ENCODE measurements at places on chromosomes 1 and 21.
A peak's percentile ranks its signal among the peaks of the same experiment; 100 is the strongest.

- peak; percentile 23 for DNase-seq
These were observed 1.1 kb downstream of the ERO1B start for GRCh38 chr1:236280438-236281197.

DNA sequence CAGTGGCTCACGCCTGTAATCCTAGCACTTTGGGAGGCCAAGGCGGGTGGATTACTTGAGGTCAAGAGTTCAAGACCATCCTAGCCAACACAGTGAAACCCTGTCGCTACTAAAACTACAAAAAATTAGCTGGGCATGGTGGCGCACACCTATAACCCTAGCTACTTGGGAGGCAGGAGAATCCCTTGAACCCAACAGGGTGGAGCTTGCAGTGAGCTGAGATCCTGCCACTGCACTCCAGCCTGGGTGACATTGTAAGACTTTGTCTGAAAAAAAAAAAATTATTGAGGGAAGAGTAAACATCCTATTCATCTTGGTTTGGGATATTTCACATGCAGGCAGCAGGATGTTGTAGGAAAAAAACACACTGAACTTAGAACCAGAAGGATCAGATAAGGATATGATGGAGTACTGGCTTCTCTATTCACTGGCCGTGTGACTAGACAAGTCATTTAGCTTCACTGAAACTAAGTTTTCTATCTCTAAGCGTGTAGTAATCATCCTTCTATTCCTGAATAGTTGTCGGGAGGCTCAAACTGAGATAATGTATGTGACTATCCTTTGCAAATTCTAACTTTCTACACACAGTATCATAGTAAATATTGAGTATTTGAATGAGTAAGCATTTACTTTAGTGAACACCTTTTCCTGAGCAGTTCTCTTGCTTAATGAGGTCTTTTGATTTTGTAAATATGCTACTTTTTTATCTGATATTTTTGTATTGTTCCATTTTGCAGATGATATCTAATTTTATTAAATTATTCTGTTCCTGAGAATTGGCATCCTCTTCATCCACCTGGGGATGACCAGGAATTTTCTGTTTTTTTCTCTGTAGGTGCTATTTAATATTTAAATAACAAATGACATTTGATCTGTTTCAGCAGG, 18.2 kb downstream of the CAP1 start:
- no peak for DNase-seq

- DNase-seq = no peak
These were observed 46.3 kb downstream of the CASQ2 start for GRCh38 chr1:115722221-115722620.

DNA sequence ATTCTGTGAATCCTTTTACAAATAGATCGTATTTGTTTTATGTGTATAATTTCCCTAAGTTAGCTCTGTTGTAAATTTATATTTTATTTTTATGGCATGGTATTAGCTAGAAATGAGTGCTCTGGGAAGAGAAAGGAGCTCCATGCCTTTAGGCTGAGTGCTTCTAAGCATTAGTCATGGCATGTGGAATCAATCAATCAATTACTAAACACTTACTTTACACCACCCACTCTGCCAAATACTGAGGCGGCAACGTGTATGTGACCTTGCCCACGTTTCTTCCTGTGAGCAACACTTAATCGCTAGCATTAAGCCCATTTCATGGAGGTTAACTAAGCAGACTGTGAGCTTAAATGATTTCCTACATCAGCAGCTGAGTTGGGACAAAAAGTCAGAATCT, 7.2 kb upstream of the BECN2 start:
- DNase-seq = no peak

DNA sequence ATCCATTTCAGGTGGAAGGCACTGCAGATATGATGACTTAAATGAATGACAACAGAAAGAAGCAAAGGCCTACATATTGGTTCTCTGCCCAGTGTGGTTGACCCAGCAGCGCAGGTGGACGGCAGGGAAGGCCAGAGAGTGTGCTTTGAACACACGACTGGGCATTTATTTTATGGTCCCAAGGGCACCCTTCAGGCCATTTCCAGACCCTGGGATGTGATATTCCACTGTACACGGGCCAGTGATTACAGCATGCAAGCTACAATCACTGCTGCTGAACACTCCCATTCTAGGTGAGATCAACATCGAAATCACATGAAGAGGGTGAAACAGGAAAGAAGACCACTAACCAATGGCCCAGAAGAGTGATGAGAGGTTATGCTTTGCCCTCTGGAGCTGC, 33.8 kb downstream of the PCNX2 start:
- no peak for DNase-seq

DNA sequence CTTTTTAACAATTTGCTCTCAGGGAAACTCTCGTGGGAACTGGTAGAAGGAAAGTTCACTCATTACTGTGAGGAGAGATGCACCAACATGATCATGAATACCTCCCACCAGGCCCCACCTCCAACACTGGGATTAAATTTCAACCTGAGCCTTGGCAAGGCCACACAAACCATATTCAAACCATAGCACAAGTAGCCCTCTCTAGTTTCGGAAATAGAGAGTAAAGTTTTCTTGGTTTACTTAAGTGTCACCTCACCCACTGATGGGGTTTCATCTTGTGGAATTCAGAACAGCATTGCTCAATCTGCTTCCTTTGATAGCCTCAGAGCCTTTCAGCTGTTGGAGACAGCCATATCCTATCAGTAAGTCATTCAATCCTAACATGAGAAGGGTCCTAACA, 25.5 kb upstream of the CCSAP start:
- no peak for DNase-seq

GRCh38 chr1:31977385-31978131, 36.1 kb upstream of the KHDRBS1 start:
- no peak for DNase-seq

GRCh38 chr1:19819701-19820100, 4.6 kb upstream of the RNF186 start:
- DNase-seq = no peak

GRCh38 chr1:116853680-116854402, 55.9 kb upstream of the PTGFRN start:
- DNase-seq = no peak

DNA sequence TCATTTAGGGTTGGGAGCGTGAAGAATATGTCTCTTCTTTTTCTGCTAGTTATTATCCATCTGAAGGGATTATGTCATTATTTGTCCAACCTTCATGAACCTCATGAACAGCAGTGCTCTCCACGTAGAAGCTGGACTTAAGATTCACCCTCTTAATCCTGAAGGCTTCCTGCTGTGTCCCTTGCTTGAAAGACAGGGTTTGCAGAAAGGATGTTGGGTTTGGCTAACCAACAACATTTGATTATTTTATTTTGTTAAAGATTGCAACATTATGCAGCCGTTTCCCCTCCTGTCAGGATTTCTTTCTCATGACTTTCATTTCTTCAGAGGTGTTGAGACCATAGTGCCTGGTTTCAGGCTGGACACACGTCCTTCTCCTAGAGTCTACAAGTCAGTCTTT, 75.2 kb downstream of the NGF start:
- no peak for DNase-seq

DNA sequence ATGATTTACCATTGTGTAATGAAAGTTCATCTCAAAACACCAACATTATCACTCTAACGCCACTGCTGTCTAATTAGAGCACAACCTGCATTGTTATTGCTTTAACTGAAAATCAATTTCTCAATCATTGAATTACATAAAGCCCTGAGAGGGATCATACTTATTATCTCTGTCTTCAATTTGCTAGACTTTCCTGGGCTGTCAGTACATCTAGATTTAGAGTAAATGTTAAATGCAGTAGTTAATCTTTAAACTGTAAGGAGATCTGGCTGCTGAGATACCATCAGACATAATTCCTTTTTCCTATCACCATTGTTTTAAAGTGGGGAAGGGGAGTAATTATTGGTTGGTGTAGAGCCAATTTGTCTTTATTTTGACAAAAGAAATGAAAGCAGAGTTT, 1995.1 kb downstream of the MRPL39 start:
- no peak for DNase-seq

DNA sequence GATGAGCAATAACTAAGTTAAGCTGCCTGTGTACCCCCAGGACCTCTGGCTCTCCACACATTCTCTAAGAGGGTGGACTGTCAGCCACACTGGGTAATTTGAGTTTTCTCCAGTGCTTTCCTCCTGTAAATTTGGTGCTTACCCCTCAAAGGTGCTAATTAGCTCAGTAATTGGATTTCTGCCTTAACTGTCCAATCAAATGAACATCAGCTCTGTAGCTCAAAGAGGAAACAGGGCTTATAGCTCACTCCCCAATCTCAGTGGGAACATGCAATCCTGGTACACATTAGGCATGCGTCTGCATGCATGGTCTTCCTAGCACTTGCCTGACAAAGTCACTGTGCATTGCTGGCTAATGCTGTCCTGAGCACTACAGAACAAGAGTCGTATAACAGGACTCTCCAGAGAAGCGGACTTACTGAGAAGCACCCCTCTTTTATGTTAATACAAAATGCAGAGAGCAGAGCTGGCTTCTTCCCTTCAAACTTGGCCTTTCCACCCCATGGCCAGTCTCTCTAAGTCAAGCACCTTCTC, 110.1 kb downstream of the NTPCR start:
- DNase-seq = no peak

DNA sequence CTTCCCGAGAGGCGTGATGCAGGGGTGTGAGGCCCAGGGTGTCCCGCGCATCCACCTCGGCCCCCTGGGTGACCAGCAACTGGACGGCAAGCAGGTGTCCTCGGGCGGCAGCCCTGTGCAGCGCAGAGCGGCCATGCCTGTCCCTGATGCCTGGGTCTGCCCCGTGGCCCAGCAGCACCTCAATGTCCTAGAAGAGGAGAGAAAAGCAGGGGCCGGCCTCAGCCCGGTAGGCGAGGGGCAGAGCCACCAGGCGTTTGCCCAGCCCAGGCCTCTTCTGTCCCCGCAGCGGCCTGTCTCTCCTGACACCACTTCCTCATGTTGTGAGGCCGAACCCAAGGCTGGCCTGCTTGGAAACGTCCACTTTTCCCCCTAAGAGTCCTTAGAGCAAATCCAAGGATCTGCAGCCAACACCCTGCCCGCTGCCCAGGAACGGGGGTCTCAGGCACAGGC, 1.7 kb downstream of the ANKRD65 start:
- DNase-seq = no peak

DNA sequence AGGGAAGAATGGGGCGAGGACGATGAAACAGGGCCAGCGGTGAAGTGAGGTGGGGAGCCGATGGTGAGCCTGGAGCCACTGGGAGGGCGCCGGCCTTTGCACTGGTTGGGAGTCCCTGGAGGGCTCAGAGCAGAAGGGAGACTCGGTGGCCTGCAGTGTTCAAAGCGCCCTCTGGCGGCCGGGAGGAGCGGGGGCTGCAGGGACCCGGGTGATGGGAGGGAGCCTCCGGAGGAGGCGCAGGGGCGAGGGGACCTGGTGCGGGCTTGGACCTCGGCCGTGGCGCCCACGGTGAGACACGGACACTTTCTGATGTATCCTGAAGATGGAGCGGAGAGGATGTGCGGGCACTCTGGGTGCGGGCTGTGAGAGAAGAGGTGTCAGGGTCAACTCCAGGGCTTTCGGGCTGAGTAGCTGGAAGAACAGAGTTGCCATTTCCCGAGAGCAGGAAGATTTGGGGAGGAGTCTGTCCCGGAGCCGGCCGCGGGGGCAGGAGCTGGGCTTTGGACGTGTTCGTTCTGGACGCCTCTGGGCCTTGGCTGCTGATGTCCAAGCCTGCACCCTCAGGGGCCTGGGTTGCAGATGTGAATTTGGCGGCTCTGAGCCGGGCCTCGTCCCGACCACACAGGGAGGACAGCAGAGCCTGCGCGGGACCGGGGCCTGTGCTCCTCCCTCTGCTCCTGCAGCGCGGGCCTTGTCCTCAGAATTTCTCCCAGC, 29.7 kb downstream of the HEYL start:
- DNase-seq = no peak

DNA sequence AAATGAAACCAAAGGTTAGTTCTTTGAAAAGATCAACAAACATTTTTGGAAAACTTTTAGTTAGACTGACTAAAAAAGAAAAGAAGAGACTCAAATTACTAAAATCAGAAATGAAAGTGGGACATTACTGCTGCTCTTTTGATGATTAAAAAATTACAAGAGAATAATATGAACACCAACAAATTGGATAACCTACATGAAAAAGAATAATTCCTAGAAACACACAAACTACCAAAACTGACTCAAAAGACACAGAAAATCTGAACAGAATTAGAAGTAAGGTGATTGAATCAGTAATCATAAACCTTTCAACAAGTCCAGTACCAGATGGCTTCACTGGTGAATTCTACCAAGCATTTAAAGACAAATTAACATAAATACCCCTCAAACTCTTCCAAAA, 5.6 kb downstream of the KIFAP3 start:
- no peak for DNase-seq

DNA sequence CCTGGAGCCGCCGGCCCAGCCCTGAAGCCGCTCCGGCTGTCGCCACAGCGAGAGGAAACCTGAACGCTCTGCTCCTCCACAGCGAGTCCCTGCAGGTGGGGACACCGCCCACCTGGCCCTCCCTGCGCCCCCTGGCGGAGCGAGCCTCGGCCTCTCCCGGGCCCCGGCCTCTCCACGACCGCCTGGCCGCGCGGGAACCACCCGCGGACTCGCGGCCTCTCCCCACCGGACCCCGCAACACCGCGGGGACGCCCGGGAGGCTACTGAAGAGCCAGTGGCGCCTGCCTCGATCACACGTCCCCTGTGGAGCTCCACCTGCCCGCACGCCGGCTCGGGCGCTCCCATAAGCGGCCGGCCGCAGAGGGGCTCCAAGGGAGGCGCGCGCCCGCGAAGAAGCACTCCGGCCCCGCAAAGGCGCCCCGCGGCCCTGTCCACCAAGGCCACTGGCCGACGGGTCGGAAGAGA, 109.6 kb downstream of the KCNN3 start:
- DNase-seq = no peak

- DNase-seq = peak; percentile 4
These were observed 2.7 kb downstream of the SH2D2A start for GRCh38 chr1:156813750-156814570.

- no peak for DNase-seq
These were observed 89.6 kb downstream of the UBIAD1 start for GRCh38 chr1:11362547-11363021.

DNA sequence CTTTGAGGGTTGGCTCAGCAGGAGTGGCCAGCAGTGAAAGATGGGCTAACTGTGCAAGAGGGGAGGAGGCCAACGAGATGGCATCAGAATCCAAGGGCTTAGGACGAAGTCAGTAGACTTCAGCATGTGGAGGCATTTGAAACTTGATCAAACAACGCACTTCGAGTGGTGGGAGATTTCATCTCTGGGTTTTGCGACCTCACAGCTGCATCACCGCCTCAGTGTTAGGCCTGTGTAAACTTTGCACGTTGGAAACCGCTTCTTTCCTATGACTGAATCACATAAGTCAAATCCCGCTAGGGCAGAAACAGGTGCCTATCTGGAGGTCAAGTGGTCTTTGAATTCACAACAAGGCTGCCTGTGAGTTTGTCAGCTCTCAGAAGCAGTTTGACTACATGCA, 17.8 kb downstream of the TFF3 start:
- no peak for DNase-seq

GRCh38 chr1:76939817-76940216, 72.5 kb downstream of the ST6GALNAC5 start:
- DNase-seq = no peak

DNA sequence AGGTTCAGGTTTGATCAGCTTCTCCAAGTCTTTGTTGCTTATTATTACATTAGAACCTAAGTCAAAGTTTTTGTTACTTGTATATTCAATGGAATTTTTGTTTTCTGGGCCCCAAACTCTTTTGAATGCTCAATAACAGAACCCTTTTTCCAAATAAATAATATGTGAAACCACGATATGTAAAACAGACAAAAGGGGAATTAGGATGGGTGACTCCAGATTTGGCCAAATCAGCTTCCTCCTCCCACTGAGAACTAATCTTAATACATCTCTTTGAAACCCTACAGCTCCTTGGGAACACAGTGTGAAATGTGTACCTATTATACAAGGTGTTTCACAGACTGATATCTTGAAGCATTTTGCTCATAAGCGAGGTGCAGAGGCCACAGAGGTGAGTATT, 67.0 kb upstream of the TNFSF18 start:
- no peak for DNase-seq
